Stimulated activated CD8-positive, alpha-beta memory T cell treated with anti-CD3 and anti-CD28 coated beads, Interleukin-4, amount 100 ng/mL, for 4 hours (primary cell): ENCODE measurements at places on chromosomes 2 and 18.
A peak's percentile ranks its signal among the peaks of the same experiment; 100 is the strongest.

DNA sequence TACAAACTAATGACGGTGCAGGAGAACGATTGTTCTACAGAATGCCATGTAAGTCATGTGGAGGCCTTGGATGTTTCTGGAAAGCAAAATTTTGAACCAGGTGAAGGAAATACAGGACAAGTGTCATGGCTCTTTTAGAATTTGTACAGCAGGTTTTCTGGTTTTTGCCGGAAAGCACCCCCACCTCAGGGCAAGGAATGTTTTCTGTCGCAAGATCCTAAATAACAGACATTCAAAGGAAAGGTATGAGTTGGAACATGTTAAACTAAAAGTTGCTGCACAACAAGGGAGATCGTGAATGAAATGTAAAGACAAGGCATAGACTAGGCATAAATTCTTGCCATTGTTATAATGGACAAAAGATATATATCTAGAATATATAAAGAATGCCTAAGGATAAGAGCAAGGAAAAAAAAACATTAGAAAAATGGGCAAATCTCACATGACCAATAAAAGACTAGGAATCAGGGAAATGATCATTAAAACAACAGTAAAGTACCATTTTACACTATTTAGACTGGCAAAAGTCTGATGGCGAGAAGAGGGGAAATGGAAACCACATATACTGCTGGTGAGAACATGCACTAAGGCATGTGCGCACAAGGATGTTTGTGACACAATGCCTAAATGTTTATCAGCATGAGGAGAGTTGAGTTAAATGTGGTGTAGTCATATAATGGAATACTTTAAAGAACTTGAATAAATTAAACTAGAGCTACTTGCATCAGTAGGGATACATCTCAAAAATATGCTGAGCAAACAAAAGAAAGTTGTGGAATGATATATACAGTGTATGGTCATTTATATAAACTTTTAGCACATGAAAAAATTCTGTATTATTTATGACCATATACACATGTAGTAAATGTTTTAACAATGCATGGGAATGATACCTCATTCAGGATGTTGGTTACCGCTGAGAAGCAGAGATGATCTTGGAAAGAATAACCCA lies 127.0 kb downstream of the EML6 start:
- no peak for DNase-seq

DNA sequence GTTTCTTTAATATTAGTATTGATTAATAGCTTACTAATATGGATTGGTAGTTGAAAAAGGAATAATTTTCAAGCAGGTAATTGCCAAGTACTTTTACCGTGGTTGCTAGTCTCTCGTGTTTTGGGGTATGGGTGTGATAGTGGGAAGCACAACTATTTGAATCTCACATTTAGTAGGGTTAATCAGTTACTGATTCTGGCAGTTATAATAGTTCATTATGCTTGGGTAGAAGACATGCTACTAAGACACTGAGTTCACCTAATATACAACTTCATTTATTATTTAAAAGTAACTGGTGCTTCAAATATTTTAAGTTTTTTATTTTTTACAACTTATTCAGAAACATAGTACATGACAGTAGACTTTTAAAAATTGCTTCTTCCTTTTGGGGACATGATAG lies 33.5 kb downstream of the SOCS6 start:
- no peak for DNase-seq

- DNase-seq: no peak
Observed at GRCh38 chr2:172829229-172829628, 93.6 kb downstream of the RAPGEF4 start.

GRCh38 chr18:10487154-10487553 lies 32.7 kb downstream of the APCDD1 start:
- DNase-seq: no peak

DNA sequence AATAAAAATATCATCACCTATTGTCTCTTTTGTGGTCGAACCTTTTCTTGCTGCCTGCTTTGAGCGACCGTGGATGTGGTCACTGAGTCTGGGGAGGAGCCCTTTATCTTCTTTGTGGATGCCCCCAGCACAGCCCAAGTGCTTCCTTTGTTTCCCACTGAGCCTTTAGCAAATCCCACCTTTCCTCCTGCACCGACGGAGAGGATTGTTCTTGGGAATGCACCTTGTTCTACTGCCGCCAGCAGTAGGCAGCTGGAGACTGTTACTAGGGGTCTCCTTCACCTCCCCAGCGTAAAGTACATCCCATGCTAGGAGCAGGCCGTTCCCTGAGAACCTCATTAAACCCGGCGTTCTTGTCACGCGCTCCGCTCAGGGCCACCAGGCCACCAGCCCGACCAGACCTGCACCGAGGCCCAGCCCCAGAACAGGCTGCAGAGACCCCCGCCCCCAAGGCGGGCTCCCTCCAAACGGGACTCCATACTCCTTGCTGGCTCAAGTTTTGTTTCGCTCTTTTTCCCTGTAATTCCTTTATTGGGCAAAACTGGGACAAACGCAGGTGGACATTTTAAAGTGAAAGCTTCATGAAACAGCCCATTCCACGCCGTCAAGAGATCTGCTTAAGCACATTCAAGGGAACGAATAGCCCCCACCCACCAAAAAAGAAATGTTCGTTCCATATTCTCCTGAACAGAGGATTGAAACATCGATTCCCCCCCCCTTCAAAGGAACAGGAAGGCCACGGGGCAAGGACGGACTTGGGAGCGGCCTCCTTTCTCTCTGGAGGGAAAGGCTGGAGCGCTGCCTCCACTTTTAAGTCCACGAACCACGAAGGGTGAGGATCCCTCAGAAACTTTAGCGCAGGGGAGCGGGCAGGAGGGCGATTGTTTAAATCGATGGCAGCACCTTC lies 1.1 kb upstream of the MAT2A start:
- DNase-seq: no peak

GRCh38 chr2:238370823-238371372 lies 50.6 kb downstream of the TRAF3IP1 start:
- peak; percentile 14 for DNase-seq

DNA sequence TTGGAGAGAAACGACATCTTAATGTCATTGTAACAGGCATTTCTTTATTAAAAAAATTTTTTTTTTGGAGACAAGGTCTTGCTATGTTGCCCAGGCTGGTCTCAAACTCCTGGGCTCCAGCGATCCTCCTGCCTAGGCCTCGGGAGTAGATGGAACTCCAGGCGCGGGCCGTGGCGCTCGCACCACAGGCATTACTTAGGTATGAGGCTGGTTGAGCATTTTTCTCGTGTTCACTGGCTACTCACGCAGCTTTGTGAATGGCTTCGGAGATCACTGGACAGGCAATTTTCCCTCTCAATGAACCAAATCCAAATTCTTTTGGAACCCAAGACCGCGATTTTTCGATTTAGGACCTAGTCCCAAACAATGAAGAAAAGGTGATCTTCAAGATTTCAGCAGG lies 795 bp upstream of the TCF7L1 start:
- DNase-seq: no peak

GRCh38 chr2:227655454-227655853 lies 11.2 kb upstream of the SCYGR5 start:
- DNase-seq: no peak

- no peak for DNase-seq
Observed at GRCh38 chr2:103743195-103743594, 981.4 kb downstream of the TMEM182 start.

DNA sequence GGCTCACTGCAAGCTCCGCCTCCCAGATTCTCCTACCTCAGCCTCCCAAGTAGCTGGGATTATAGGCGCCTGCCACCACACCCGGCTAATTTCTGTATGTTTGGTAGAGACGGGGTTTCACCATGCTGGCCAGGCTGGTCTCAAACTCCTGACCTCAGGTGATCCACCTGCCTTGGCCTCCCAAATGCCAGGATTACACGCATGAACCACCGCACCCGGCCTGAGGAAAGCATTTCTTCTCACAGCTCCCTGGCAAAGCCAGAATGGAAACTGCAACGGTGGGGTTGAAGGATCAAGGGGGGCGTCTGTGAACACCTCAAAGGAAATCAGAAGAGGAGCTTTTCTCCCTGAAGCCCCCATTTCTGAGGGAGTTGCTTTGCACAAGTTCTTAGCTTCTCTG lies 11.2 kb upstream of the TEX51 start:
- DNase-seq: no peak

DNA sequence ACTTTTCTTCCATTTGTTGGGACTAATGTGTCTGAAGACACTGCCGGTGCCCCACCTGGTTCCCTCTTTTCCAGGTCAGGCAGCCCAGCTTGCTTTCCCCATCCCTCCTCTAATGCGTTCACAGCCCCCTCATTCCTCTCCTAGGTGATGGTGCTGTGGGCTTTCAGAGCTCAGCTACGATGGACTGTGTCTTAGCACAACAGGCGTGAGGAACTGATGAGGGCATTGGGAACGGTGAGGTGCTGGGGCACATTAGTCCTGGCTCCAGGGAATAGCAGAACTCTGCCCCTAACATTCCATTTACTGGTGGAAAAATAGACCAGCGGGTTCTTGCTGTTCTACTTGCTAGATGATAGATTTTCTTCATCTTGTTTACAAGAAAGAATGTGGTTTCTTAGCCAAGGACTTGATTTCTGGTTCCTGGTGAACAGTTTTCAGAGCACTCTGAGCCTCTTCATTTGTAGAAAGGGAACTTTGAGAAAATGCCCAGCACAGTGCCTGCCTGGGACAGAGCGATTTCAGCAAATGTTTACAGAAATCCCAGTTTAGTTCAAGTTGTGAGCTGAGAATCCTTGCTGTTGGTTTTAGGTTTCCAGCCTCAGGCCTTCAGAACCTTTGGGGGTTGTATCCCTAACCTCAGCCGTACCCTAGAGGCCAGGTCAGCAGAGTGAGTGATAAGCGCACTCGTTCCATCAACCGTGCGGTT lies 42.5 kb downstream of the LDLRAD4 start:
- no peak for DNase-seq

GRCh38 chr2:56230156-56230555 lies 46.4 kb downstream of the CCDC85A start:
- DNase-seq: no peak

DNA sequence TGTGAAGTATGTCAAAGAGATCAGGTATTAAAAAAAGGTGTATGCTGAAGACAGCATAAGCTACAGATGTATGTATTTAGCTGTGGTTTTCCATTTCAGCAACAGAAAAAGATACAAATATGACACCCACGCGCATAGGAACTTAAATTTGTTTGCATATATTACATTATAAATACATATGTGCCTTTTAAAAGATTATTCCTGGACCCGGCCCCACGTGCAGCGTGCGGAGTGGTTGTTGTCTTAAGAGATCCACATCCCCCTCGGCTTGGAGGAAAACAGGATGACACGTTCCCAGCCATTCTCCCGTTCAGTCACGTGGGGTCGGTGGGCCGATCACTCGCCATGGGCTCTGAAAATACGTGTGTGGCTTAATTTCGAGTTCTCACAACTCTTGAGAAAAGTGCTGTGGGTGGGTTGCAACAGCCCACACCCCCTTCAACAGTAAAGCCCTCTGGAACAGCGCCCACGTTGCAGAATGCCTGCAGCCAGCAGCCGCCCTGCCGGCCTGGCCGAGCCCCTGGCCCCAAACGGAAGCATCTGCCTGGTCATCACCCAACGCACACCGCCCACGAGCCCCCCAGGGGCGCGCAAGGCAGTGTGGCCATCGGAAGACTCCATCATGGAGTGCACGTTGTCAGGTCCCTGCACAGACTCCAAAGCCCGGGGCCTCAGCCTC lies 18.6 kb upstream of the KCNG2 start:
- DNase-seq: no peak

- no peak for DNase-seq
Observed at GRCh38 chr2:177165721-177166711, 46.6 kb upstream of the HNRNPA3 start.

GRCh38 chr2:42199626-42200025 lies 30.5 kb downstream of the EML4 start:
- DNase-seq: no peak

GRCh38 chr18:3692113-3692621 lies 242.2 kb downstream of the TGIF1 start:
- DNase-seq: no peak

- no peak for DNase-seq
Observed at GRCh38 chr2:3233877-3234276, 143.7 kb downstream of the EIPR1 start.

DNA sequence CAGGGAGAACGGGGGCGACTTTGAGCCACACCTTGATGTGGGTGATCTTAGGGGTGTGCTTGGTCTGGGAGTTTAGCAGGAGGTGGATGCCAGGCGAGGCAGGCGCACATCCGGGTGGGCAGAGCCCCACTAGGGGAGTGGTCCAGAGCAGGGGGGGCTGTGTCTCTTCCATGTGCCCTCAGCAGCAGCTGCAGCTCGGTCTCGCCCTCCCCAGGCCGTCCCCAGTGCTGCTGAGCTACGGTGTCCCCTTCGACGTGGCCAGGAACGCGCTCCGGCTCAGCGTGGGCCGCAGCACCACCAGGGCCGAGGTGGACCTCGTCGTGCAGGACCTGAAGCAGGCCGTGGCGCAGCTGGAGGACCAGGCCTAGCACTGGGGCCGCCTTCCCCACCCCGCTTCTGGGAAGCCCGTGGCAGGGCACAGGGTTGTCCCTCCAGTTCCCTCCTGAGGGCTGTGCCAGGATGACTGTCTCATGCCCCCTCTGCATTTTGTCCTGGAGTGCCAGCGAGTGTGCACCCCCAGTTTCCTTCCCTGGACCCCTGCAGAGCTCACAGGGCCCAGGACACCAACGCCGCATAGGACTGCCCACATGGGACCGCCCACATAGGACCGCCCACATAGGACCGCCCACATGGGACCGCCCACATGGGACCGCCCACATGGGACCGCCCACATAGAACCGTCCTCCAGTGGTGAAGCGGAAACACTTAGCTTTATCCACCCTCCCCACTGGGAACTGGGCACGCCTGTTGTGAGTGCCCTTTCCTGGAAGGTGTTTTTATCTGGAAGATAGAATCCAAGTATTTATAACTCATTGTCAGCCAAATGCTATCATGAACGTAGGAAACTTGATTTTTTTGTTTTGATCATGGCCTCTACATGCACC lies 1.9 kb upstream of the ESPNL start:
- no peak for DNase-seq

- DNase-seq: no peak
Observed at GRCh38 chr2:242027676-242028450, 158.3 kb downstream of the RTP5 start.

- DNase-seq: no peak
Observed at GRCh38 chr2:17646081-17646554, 105.6 kb downstream of the VSNL1 start.

GRCh38 chr2:226600184-226600583 lies 199.4 kb downstream of the IRS1 start:
- DNase-seq: no peak

DNA sequence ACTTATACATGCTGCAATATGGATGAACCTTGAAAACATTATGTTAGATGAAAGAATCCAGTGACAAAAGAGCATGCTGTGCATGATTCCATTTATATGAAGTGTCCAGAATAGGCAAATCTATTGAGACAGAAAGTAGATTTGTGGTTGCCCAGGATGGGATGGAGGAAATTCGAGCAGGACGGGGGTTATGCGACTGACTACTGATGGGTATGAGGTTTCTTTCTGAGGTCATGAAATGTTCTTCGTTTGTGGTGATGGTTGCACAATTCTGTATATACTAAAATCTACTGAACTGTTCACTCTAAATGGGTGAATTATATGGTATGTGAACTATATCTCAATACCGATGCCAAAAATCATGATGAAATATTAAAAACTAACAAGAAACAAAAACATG lies 18.9 kb upstream of the MTERF4 start:
- DNase-seq: no peak
